ENCODE measurements at places on chromosomes 7 and 10.

DNA sequence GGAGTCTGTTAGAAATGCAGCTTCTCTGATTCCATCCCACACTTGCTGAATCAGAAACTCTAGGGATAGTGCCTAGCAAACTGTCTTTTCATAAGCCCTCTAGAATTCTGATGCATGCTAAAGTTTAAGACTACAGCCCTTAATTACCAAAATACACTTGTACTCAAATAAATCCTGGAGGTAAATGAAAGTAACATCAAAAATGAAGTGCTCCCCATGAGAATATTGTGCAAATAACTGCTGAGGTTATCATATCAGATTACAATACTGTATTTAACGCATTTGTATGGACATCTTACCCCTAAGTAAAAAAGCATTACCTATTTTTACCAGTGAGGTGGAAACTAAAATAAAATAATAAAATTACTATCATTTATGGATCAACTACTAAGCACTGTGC lies 104.7 kb downstream of the CHCHD3 start:
- DNase-seq, result no peak

GRCh38 chr10:70911386-70911785 lies 23.0 kb upstream of the PCBD1 start:
- no peak for DNase-seq

- DNase-seq, result peak; percentile 62
Observed at GRCh38 chr7:46755120-46756034, 826.5 kb downstream of the TNS3 start.

- no peak for DNase-seq
Observed at GRCh38 chr10:75612904-75613684, 181.7 kb downstream of the LRMDA start.

GRCh38 chr7:22582863-22583622 lies 83.1 kb upstream of the STEAP1B start:
- DNase-seq, result peak; percentile 88

DNA sequence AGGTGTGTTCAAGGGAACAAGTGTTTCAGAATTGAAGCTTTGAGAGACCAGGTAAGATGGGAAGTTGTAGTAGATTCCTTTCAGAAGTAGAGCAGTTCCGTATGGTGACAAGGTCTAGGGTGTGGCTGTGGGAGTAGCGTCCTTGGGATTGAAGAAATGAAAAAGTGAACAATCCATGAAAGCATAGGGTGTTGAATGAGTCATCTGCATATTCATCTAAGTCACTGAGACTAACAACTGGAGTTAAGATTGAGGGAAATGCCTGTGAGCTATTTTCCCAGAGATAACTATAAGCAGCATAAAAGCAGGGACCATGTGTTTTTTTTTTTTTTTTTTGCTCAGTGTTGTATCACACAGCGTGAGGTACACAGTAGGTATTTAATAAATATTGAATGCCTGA lies 134.8 kb downstream of the PHTF2 start:
- DNase-seq, result peak; percentile 81

DNA sequence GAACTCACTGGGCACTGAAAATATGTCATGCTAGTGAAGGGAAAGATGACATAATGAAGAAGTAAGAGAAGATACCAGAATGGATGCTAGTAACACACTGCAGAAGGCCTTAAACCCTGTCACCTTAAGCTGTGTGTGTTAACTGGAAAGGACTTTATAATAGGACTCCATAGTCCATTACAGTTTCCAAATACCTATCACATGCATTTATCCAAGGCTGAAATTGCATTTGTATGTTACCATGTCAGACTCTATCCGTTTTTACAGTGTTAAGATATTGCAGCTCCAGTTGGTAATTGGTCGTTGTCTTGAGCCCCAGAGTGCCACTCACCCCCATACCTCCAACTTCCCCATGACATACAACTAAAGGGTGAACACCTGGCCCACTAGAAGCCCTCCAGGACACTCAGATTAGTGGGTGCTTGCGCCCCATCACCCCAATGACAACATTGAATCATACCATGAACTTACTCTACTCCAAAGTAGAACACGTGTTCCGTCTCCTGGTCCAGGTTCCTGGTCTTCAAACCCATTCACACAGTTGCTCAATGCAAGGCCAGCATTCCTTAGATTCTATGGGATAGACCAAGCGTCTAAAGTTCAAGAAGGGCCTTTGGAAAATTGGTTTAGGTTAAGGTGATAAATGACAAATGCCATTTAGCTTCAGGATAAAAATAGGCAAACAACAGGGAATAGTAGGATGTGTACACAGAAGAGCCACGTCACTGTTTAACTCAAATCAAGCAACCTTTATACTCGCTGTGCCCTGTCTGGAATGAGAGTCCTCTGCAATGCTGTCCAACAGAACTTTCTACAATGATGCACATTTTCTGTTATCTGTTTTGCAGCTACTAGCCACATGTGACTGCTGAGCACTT lies 2.1 kb upstream of the RAPGEF5 start:
- no peak for DNase-seq

- DNase-seq, result no peak
Observed at GRCh38 chr7:123417580-123417979, 116.8 kb downstream of the IQUB start.

- DNase-seq, result peak; percentile 47
Observed at GRCh38 chr7:6730343-6730633, 23.5 kb upstream of the ZNF12 start.

GRCh38 chr7:24665564-24666294 lies 91.5 kb downstream of the GSDME start:
- peak; percentile 61 for DNase-seq

GRCh38 chr10:114600057-114600456 lies 58.0 kb downstream of the ABLIM1 start:
- no peak for DNase-seq

DNA sequence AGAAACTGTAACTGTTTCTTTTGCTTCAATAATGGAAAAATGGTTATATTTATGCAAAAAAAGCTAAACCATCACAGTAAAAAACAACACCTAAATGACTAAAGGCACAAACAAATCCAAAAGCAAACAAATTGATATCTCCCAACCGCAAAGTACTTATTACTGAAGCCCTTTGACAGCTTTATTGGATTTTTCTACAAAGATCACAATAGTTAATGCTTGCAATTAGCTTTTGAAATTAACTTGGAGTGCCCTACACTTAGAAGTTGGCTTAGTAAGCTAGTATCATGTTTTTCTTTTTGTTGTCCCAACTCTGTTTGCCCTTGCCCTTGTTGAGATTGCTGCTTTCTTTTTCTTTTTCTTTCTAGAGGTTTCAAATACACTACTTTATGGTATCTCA lies 257.5 kb downstream of the INHBA start:
- no peak for DNase-seq

DNA sequence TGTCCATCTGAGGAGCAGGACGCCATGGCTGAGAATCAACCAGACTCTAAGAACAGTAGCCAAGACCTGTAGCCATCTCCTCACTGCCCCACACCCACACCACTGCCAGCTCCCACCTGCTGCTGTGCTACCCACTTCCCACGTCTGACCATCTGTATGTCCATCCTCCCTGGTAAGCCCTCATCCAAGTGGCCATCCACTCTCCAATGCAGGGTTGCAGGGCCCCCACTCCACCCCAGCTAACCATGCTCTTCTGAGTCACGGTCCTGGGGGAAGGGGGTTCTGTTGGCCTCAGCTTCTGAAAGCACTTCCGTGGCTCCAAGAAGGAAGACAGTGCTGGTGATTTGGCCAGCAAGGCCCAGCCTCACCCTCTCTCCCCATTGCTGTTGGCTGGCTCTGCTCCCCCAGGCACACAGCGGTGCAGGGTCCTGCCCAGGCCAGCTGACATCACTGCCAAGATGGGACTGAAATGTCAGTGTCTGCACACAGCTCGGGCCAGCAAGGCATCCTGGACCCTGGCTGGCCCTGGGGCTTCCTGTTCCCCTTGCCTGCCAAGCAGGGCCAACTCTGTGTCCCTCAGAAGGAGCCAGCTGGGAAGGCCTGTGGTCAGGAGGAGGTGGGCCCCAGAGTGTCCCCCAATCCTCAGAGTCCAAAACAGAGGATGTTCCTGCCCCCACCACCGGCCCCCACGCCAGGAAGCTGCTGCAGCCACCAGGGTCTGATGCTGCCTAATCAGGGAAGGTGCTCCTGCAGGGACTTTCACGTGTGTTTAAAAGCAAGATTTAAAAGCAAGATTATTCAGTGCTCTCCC lies 17.5 kb downstream of the RASGEF1A start:
- no peak for DNase-seq

DNA sequence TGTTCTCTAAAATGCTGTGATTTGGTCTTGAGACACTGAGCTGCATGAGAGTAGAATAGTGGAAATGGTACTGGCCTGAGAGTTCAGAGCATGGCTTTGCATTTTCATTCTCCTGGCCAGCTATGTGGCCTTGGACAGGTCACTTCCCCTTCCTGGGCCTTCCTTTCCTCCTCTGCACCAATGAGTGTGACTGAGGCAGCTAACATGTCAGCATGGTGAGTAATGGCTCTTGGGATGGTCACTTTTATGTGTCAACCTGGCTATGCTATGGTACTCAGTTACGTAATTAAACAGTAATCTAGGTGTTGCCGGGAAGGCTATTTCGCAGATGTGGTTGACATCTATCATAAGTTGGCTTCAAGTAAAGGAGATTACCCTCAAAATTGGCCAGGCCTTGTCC lies 109.3 kb downstream of the RTKN2 start:
- peak; percentile 40 for DNase-seq

DNA sequence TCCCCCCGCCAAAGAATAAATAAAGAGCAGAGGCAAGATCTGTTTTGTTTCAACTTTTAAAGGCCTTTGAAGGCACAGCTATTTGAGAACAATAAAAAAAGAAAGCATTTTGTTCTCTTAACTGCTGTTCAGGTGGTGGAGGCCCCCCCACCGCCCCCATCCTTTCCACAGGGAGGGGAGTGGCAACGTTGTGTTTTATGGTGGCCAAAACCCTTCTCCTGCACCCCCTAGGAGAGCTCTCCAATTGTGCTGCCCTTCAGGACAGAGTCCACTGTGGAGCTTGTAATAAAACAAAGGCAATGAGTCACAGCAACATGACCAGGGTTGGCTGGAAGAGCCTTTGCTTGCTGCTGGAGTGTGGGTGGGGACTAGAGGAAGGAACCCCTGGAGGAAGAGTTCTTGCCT lies 987.9 kb downstream of the KCNMA1 start:
- peak; percentile 55 for DNase-seq

DNA sequence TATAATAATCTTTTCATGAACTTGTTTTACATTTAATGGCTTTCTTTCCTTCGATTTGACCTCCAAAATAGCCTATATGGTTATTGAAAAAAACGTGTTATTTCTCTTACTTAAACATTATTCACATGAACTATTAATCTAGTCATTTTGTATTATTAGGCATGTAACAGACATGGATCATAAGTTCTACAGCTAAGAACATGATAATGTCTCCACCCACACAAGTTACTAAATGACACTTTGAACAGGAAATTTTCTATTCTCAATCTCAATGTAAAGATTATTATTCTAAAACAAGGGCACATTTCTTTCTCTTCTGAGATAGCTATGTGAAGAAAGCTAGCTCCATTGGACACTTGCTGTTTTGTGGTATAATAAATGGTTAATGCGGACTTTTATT lies 10.0 kb downstream of the LAMB4 start:
- DNase-seq, result no peak

DNA sequence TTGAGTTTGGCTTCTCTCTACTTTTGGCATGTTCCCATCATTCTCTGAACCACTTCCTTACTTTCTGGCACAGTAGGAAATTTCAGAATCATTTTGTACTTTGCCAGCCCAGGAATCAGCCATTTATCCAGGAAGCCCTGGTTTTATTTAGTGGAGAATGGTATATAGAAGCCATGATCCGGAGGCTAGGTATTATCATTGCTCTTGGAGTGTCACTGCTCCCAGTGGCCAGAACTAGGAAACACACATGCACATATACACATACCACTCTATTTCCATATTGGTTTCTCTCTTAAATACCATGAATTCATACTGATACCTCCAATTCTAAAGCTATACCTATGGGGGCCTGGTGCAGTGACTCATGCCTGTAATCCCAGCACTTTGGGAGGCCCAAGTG lies 36.3 kb downstream of the SUFU start:
- DNase-seq, result peak; percentile 43

- peak; percentile 79 for DNase-seq
Observed at GRCh38 chr7:5671046-5671445, 110.4 kb downstream of the RNF216 start.

- no peak for DNase-seq
Observed at GRCh38 chr7:70734411-70734810, 397.5 kb upstream of the GALNT17 start.

DNA sequence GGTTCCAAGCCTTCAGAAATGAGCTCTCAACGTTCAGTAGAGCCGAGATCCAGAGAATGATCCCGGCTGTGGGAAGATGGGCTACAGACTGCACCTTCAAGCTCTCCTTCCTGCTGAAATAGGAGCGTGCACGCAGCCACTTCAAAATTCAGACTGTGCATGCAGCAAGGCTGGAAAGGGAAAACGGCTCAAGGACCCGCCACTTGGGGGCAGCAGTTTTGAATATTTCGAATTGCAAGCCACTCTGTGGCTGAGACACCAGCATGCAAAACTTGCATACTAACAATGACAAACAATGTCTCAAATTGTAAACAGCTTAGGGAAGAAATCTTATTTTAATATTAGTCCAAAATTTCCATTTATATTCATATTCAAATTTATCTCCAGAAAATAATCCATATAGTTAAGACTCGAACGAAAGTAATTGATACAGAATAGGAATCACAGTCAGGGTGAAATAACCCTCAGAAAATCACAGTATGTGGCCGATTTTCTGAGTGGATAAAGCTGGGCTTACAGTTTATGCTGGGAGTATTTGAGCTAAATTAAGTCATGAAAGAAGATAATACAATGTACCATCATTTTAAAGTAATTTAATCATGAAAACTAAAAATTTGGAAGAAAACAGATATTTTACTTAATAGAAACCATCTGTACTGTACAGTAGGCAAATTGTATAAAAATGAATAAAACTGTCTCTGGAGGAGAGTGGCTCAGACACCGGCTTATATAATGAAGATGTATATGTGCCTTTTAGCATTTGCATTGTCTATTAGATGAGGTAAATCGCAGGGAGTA lies 137.9 kb upstream of the MKI67 start:
- DNase-seq, result peak; percentile 53

- DNase-seq, result no peak
Observed at GRCh38 chr10:93447970-93448369, 34.2 kb downstream of the MYOF start.

GRCh38 chr10:2547606-2548005 lies 519.7 kb upstream of the PFKP start:
- no peak for DNase-seq

- no peak for DNase-seq
Observed at GRCh38 chr7:115088893-115089292, 167.0 kb downstream of the MDFIC start.

DNA sequence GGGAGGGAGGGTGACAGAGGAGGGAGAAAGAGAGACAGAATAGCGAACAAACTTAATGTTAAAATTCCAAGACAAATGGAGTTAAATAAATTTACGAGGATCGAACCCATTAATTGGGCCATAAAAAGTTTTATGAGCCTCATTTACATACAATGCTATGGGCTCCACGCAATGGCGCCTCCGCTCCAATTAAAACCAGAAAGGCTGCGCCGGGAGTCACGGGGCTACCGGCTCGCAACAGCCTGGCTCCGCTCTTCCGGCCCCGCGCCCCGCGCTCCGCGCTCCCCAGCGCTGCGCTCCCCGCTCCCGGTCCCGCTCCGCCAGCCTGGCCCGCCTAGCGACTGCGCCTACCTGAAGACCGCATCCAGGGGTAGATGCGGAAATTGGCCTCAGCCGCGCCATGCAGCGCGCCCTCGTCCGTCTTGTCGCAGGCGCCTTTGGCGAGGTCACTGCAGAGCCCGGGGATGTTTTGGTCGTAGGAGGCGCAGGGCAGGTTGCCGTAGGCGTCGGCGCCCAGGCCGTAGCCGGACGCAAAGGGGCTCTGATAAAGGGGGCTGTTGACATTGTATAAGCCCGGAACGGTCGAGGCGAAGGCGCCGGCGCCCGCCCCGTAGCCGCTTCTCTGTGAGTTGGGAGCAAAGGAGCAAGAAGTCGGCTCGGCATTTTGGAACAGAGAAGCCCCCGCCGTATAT lies 513 bp downstream of the HOXA7 start:
- DNase-seq, result peak; percentile 32
